ENCODE measurements at places on chromosomes 5 and 9.

DNA sequence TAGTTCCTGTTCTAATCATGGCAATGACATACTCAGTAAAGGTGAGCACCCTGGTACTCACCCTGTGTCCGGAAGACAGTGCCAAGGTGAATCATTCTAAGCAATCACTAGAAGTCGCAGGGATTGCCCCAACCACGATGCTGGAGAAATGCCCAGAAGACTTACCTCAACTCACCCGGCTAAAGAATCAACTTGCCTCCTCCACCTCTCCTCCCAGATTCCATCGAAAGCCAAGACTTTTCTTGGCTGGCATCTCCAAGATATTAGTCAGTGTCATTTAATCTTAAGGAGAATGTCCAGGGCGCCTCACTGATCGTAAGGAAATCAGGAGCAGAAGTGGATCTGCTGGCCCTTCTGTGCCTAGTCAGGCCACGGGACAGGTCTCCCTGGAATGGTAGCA is 204.9 kb downstream of the ERCC6L2 start:
- peak; percentile 92 for DNase-seq

- no peak for DNase-seq
Observed at GRCh38 chr9:1053282-1053621, 3.1 kb downstream of the DMRT2 start.

DNA sequence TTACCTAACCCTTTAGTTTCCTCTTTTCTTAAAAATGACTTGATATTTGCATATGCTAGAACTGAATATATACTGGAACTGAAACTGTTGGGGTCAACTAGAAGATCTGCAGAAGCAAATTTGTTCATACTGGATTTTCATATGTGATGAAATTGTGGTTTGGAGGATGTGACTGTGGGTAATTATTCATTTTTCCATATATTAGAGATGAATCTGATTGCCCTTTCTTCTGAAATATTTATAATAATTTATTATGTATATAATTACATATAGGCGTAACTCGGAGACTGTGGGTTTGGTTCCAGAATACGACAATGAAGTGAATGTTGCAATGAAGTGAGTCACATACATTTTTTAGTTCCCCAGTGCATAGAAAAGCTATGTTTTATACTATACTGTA is 149.1 kb downstream of the ATP10B start:
- no peak for DNase-seq

DNA sequence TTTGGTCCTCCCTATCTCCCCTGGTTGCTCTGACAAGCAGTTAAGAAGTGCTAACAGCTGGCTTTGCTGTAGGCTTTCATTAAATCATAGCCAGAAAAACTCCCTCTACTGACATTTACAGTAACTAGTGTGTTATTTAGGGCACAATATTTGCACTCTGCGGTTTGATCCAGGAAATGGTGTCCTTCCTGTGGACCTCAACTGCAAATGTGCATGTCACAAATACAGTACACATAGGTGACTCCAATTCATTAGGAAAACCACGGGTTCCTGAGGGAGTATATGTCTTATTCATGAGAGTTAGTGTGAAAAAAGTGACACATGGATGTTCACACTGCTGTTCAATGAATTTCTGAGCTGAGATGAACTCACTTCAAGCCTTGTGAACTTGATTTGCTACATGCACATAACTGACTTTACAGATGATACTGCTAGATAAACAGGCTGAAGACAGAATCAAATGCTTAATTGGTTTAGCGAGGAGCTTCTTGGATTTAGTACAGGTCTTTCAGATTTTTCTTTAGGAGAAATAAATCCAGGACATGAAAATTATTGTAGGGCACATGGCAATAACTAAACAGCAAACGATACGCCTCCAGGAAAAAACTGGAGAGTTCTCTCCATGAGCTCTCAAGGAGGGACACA is 281.5 kb downstream of the EFNA5 start:
- peak; percentile 91 for DNase-seq

DNA sequence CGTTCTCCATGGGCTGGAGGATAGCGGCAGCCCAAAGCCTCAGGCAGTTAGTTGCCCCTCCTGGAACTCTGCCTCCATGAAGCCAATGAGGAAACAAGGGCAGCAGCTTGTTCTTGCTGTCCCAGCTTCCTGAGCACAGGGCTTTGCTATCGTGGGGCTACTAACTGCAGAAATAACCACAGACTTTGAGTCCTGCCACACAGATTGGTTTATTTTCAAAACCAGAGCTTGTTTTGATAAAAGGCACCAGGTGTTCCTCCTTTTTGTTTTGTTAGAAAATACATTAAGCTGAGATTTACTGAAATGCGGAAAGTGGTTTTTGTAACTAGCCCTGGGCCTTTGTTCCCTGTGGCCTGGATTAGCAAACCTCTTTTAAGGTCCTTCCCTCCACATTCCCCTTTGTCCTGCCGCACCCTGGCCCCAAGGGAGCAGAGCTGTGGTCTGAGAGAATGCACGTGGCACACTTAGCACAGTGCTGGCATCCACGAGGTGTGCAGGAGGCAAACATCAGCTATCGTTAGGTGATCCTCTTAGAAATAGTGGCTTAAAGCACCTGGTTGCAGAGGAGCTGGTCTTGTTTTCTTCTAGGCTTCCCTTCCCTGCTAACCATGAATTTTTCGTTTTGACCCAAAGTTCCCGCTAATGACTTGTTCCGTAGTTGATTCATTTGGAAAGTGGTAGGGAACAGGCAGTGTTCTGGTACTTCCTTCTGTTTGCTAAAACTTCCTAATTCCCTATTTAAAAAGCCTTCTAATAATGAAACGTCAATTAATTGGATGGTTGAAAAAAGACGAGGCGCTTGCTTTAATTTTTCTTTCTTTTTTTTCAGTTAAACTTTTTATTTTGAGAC is 21.5 kb downstream of the MVB12B start:
- no peak for DNase-seq

DNA sequence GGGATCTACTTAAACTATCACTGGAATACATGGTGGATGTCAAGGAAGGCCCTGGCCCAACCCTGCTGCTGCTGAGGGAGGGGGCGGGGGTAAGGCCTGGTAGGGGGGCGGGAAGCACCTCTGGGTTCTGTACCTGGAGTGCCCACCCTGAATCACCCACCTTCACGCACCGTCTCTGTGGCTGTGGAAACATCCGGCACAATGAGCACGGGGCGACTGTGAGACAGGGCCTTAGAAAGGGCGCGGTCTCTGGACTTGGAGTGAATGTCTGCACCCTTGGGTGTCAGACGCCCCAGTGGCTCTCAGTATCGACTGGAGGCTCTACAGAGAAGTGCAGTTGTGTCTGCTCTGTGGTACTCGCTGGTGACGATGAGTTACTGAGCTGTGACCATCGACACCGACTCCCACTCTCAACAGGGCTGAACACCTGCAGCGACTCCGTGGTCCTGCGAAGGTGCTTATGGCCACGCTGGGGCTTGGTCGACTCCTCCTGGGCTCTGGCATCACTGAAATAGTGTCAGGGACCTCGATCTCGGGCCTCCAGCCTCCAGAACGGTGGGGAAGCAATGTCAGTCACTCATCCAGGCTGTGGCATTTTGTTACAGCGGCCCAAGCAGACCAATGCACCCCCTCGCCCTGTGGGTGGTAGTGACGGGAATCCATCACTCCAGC is 25.5 kb upstream of the SLC6A19 start:
- no peak for DNase-seq

GRCh38 chr5:157682257-157682656 is 10.9 kb downstream of the C5orf52 start:
- DNase-seq = no peak

GRCh38 chr5:172878585-172878932 is 44.5 kb downstream of the ERGIC1 start:
- no peak for DNase-seq

- DNase-seq = peak; percentile 50
Observed at GRCh38 chr9:13139641-13140171, 139.8 kb downstream of the MPDZ start.

DNA sequence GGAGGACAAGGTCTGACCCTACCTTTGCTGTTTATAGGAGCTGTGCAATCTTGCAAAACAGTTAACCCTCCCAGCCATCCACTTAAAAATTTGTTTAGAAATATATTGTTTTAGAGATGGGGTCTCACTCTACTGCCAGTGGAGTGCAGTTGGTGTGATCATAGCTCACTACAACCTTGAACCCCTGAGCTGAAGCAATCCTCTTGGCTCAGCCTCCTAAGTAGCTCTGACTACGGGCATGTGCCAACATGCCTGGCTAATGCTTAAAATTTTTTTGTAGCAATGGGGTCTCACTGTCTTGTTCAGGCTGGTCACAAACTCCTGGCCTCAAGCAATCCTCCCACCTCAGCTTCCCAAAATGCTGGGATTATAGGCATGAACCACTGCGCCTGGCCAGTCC is 120.2 kb upstream of the PJA2 start:
- no peak for DNase-seq

GRCh38 chr9:137705906-137706305 is 87.1 kb downstream of the EHMT1 start:
- DNase-seq = no peak

DNA sequence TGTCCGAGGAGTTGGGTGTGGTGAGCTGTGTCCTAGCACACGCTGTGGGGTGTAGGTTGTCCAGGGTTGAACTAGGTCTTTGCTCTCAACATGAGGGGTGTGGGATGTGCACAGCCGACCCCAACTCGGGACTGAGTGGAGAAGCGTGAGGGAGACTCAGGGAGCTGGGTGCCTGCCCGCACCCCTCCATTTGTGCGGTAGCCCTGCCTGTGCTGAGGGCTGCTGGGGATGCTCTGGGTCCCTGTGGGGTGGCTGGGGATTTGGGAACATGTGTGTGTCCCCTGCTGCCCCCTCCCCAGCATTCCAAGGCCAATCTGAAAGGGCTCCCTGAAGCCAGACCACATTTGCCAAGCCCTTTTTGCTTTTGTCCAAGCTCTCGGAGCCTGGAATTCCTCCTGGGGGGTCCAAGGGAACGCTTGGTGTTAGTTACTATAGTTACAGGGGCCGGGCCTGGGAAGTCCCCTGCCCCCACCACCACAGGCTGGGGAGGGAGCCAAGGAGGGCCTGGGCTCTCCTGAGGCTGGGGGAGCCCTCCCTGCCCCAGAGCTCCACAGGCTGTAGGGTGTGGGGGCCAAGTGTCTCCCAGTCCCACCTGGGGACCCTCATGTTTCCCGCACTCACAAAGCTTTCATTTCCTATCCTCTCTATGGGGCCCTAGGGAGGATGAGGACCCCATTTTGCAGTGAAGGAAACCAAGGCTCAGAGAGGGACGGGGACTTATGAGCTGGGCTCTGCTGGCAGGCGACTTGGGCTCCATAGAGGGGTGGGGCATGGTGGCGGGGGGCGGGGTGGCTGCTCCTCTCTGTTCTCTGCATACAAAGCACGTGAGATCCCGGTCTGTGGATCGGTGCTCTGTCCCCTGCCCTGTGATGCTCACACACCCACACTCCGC is 1.1 kb downstream of the CRB2 start:
- no peak for DNase-seq

- no peak for DNase-seq
Observed at GRCh38 chr5:60209146-60209840, 315.8 kb upstream of the PDE4D start.

DNA sequence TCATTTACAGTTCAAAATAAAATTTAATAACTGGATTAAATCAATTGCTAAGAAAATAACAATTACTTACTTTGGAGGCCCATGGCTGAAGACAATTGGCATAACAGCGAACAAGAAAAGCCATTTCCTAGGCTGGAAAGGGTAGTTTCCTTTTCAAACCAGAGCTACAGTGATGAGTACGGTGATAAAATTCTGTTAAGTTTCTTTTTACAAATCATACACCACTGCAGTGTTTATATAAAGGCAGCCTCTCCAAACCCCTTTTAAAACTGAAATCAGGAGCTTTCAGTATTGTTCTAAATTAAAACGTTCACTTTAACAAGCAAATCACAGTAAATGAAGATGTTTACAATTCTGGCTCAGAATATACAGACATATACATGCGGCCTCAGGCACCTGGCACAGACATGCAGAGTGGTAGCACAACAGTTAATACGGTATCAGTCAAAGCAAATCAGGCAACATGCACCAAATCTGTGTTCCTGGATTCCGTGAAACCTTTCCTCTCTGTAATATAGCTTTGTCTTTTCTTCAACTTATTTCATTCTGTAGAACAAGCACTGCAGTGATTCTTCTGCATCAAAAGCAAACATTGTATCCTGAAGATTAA is 102.9 kb downstream of the RAPGEF6 start:
- no peak for DNase-seq

- DNase-seq = no peak
Observed at GRCh38 chr9:137658781-137659180, 40.0 kb downstream of the EHMT1 start.

DNA sequence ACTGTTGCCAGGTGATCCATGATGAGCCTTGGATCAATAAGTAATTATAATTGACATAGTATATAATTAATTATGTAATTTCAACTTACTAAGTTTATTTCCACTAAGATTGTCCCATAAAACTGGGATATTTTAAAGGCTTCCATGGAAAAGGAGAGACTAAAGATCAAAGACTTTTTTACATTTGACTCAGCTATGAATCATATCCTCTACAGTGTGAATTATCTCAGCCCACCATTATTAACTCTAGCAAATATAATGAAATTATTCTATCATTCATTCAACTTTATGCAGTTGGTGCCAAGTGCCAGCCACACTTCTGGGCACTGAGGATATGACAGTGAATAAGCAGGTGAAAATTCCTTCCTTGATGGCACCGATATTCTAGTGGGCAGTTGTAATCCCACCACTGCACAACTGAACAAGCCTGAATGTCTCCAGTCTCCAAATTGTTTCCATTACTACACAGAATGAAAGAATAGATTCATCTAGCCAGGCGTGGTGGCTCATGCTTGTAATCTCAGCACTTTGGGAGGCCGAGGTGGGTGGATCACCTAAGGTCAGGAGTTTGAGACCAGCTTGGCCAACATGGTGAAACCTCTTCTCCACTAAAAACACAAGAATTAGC is 21.9 kb upstream of the TXN start:
- DNase-seq = no peak

All from RCC 7860 (cell line).